Activated T-cell treated with anti-CD3 and anti-CD28 coated beads for 1 hour (primary cell): ENCODE measurements at places on chromosomes 13 and 19.

GRCh38 chr13:114053026-114053425 is 79.2 kb upstream of the C13orf46 start:
- no peak for DNase-seq

DNA sequence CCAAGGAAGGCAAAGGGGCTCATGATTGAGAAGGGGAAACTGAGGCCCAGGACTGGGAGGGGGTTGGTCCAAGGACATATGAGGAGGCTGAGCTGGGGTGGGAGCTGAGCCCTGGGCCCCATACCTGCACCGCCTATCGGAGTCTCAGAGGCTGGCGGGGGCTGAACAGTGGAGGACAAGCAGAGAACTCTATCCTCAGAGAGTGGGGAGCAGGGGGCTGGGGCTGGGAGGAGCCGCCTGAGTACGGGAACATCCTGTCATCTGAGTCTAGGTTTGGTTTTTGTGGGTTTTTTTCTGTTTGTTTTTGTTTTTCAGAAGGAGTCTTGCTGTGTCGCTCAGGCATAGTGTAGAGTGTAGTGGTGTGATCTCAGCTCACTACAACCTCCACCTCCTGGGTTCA is 6.2 kb downstream of the ARRDC2 start:
- no peak for DNase-seq

- no peak for DNase-seq
These were observed 18.8 kb downstream of the ZNF559 start for GRCh38 chr19:9342610-9343304.

GRCh38 chr19:2494084-2494446 is 18.1 kb downstream of the GADD45B start:
- no peak for DNase-seq

- DNase-seq = no peak
These were observed 305.9 kb upstream of the ARGLU1 start for GRCh38 chr13:106873810-106874209.

- DNase-seq = no peak
These were observed 25.2 kb upstream of the IGSF23 start for GRCh38 chr19:44587963-44588770.

DNA sequence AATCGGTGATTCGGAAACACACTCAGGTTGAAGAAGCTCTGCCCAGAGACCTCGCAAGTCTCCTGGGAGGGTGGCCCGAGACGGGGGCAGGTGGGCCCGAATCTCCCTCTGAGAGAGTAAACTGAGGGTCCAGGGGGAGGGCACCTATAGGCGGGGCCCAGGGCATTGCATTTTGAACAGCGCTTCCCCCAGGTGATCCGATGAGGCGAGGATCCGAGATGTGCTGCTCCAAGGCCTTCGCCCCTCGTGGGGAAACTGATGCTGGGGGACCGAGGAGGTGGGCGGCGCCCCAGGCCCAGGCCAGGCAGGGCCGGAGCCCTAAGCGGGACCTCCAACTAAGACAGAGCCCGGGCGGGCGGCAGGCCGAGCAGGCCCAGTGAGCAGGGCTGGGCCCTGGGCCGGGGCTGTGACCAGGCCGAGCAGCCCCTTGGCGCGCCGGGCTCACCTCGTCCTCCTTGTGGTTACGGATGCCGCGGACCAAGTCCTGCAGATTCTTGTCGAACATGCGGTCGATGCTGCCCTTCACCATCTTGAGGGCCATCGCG is 500 bp downstream of the AP3D1 start:
- no peak for DNase-seq

DNA sequence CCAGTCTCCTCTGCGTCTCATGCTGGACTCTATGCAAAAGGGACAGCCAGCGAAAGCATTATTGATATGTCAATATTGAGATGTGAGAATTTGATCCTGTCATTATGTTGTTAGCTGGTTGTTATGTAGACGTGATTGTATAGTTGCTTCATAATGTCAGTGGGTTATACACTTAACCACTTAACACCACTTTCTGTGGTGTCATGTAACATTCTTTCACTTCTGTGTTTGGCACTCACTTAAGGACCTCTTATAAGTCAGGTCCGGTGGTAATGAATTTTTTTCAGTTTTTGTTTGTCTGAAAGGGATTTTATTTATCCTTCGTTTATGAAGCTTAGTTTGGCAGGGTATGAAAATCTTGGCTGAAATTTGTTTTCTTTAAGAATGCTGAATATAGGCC is 7.1 kb upstream of the SIGLEC7 start:
- DNase-seq = no peak

DNA sequence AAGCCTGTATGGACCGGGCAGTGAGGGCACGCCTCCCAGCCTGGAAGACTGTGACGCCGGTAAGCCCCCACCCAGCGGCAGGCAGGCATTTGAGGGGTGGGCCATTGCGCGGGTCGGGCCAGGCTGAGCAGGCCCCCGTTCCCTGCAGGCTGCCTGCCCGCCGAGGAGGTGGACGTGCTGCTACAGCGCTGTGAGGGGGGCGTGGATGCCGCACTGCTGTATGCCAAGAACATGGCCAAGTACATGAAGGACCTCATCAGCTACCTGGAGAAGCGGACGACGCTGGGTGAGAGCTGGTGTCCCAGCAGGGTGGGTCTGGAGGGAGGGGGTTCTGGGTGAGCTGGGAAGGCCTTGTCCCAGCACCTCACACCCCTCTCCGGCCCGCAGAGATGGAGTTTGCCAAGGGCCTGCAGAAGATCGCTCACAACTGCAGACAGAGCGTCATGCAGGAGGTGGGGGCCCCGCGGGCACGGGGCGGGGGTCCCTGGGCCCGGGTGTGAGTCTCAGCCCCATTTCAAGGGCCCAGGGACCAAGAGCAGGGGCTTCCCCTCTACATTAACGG is 7.1 kb downstream of the ARHGAP45 start:
- no peak for DNase-seq

DNA sequence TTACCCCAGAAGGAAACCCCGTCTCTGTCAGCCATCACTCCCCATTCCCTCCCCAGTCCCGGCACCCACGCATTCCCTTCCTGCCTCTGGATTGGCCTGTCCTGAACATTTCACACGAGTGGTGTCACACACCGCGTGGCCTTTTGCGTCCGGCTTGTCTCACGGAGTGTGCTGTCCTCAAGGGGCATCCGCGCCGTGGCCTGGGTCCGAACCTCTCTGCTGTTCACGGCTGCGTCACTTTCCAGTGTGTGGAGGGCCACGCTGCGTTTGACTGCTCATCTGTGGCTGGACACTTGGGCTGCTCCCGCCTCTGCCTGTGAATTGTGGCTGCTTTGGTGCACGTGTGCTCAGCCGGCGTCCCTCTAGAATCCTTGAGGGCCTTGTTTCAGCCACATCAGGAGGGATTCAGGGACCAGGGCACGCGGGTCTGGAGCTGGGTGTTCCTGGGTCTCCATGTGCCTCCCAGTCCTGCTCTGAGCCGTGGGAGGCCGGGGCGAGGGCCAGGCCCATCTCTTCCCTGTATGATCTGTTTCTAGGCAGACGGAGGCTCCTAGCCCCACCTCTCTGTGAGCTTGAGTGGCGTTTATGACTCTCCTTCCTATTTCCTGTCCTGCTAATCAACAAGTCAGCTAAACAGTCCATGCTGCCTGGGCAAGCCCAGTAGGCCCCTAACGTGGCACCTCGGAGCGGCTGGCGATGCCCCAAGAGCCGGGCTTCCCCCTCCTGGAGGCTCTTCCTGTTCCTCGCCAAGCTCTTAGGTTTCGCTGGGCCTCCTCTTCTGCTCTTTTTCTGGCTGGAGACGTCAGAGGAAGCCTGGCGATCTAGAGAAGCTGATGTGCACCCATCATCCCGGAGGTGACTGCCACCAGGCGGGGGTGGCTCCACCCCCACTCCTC is 8.1 kb downstream of the STK11 start:
- DNase-seq = no peak

- no peak for DNase-seq
These were observed 2.0 kb downstream of the GPR183 start for GRCh38 chr13:99305158-99305557.

DNA sequence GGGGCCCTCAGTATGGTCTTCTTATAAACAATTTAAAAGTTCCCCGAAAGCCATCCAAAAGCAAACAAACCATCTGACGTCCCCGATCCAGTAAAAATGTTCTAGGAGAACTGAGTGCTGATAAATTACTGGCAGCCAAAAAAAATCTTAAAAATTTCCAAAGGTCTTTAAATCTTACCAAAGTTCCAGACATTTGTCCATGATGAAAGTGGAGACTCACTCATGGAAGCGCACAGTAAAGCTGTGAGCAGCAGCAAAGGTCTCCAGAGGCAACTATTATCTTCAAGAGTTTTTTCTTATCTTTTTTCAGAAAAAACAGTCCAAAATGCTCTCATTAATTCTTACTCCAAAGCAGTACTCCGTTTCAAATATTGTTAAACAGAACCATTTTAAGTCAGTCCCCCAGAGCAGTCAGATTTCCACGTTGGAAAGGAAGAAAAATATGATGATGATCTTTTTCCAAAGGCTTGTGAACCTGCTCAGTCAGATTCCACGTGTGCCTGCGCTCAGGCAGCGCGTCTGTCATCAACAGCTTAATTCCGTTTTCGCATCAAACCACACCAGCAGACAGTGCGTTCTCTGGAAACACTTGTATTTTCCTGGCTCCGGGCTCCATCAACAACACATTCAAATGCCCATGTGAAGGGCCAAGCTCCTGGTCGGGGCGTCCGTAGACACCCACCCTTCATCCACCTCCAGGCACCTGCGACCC is 85.4 kb downstream of the COL4A1 start:
- no peak for DNase-seq

DNA sequence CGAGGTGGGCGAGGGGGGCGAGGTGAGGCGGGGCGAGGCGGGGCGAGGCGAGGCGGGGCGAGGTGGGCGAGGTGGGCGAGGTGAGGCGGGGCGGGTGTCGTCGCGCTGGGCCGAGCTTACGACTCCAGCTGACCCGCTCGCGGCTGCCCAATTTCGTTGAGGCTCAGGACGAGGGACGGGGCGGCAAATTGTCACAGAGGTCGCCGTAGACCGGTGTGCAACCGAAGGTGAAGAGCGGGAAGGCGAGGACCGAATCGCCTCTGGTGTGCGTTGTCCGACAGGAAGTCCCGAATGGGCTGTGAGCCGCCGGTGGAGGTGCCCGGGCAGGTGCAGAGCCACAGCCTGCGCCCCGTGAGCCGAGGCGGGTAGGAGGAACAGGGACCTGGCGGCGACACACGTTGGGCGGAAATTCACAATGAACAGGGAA is at the start of gene LACC1:
TSS of gene LACC1 (plus strand) at position 150 of the 427 bp plus-strand sequence. CDS start 1,082 bp downstream, outside the sequence.
- peak; percentile 25 for DNase-seq

- no peak for DNase-seq
These were observed 6.1 kb downstream of the FOSB start for GRCh38 chr19:45473682-45474605.

GRCh38 chr19:29687244-29687896 is 22.1 kb downstream of the PLEKHF1 start:
- no peak for DNase-seq

DNA sequence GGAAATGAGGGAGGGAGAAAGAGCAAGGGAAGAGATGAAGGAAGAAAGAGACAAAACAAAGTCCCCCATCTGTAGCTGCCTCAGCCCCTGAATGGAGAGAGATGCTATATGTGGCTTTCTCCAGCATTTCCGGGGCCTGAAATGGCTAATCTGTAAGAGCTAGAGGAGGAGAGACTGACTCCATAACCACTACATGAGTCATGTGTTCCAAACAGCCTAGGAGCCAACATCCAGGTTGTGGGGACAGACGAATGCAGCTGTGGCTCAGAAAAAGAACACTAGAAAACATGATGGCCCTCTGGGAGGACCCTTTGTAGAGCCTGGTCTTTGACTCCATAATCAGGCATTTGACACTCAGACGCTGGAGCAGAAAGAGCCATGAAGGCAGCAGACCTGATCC is 292.0 kb upstream of the ZNF507 start:
- DNase-seq = no peak

- no peak for DNase-seq
These were observed 5.5 kb upstream of the ADGRE5 start for GRCh38 chr19:14375582-14376291.

- no peak for DNase-seq
These were observed 456.0 kb downstream of the PCDH17 start for GRCh38 chr13:58087566-58087965.

DNA sequence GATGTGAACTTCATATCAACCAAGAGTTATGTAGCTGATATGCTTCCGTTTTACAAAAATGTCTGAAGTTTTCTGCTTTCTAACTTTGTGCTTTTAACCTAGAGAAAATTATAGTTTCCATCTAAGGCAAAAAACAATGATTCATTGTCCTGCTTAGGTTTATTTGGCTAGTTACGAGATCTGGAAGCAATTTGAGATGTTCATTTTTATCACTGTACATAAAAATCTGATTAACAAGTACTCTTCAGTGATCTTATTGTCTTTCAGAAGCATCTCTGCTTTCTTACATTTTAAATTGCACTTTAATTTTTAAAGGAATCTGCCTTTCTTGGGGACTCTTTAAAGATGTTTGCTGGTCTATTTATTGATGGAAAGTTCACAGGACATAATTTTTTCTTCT is 188.1 kb downstream of the RFC3 start:
- no peak for DNase-seq

DNA sequence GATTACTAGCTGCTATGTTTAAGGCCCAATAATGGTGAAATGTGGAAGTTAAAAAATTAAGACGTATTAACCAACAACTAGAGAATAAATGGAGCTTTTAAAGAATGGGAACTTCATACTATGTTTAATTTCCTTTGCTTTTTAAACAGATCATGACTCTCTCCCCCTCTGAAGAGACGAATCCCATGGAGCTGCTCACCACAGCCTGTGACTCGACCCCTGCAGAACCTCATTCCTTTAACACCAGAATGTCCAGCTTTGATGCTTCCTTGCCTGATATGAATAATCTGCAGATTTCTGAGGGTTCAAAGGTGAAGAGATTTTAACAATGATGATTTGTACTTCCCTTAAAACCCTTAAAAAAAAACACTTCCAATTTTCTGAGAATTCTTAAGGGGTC is 53.0 kb downstream of the ZAR1L start:
- no peak for DNase-seq

- no peak for DNase-seq
These were observed 201.7 kb downstream of the ABCC4 start for GRCh38 chr13:95099541-95099940.

- DNase-seq = no peak
These were observed 111.0 kb upstream of the KL start for GRCh38 chr13:32905063-32905863.

GRCh38 chr13:107296804-107297203 is 728.9 kb upstream of the ARGLU1 start:
- DNase-seq = no peak

- DNase-seq = no peak
These were observed 86.5 kb downstream of the TNFSF11 start for GRCh38 chr13:42660333-42660965.
